ENCODE measurements at places on chromosomes 7 and 10.

DNA sequence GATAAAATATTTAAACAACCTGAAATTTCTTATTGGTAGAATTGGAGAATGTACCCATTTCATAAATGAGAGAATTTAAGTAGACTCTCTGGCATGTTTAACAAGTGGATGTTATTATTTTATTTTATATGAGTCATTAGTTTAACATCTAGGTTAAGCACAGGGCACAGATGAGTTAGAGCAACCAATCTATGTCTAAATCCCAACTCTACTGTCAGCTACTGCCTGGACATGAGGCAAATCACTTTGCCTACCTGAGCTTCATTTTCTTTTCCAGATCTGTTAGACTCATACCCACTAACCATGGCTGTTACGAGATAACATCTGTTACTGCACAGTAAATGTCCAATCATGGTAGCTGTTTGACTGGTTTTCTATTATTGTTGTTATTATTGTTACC, 251.1 kb downstream of the INHBA start:
- DNase-seq, result no peak

GRCh38 chr7:34163956-34164355, 258.6 kb downstream of the BMPER start:
- DNase-seq, result no peak

- DNase-seq, result no peak
Measured at GRCh38 chr7:66739477-66739876, 1.1 kb upstream of the RABGEF1 start.

GRCh38 chr7:15561835-15562234, at the start of gene AGMO:
Gene AGMO (minus strand): TSS chr7:15562015.
- DNase-seq, result no peak

DNA sequence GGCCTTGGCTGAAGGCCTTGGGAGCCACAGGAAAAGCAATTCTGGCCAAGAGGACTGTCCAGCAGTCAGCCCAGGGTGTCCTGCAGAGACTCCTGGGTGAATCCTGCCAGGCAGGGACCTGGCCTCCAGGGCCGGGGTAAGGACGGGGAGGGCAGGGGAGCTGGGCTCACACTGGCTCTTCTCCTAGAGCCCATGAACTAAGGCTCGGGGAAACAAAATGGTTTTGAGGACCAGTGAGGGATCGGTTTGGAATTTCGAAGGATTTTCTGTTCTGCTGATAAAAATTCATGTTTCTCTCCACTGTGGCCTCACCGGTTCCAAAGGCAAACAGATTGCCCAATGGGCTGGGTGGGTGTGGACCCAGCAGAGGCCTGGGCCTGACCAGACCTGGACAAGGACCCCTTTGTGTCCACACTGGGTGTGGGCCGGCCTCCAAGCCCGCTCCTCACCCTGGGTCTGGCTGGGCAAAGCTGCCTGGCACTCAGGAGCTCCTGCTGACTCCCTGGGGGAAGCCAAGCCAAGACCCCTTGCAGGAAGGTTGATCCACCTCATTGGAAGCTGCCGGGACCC, 27.3 kb downstream of the FAM20C start:
- no peak for DNase-seq

DNA sequence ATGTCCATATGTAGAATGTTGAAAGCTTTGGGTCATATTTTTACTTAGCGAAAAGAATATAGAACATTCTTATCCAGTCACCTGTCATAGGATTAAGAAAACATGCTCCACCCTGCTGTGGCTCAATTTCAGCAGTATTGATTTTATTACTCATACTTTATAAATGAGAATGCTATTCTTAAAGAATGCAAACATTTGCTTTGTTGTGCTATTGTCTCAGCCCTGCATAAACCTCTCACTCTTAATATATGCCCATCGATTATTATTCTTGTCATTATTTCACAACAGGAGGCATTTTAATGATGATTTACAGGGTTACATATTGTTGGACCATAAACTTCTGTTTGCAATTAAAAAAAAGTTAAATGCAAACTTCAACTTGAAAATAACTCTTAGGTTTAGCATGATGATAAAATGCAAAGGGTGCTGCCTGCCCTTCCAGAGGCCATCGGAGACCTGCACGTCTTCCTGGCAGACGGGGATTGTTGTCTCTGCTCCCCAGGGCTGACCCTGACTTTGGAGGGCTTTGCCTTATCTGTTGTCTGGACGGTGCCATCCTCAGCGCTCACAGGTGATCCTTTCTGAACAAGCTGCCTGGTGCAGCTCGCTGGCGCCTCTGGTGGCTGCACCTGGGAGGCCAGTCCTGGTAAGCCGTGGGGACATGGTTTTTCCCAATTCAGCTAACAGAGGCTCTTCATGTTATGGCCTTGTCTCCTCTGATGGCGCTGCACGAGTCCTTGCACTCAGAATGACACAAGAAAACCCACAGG, 50.0 kb upstream of the SHH start:
- DNase-seq, result no peak

GRCh38 chr7:139575338-139575680, 51.8 kb downstream of the CLEC2L start:
- DNase-seq, result no peak

DNA sequence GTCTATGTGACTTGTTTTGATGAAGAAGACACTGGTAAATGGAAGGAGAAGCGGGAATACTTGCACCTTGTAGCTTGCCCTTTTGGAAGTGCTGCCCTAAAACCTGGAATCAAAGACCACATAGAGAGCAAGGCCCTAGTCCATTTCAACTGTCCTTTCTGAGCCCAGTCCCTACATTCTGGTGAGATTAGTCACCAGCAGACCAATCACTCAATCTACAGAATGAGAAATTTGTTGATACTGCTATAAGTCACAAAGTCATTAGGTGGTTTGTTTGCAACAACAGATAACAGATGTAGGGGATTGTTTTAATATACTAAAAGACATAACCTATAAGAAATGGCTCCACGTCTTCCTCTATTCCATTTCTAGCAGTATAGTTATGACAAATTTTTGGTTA, 33.6 kb downstream of the WASL start:
- no peak for DNase-seq

DNA sequence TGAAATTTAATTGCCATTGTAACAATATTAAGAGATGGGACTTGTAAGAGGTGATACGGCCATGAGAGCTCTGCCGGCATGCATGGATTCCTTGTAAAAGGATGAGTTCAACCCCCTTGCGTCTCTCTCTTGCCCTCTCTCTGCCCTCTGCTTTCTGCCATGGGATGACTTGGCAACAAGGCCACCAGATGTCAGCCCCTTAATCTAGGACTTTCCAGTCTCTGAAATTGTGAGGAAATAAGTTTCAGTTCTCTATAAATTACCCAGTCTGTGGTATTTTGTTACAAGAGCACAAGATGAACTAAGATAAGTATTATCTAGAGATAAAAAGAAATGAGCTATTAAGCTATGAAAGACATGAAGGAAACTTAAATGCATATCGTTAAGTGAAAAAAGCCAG, 145.7 kb upstream of the AHR start:
- DNase-seq, result no peak

- no peak for DNase-seq
Measured at GRCh38 chr7:1979591-1980560, 252.9 kb downstream of the MAD1L1 start.

DNA sequence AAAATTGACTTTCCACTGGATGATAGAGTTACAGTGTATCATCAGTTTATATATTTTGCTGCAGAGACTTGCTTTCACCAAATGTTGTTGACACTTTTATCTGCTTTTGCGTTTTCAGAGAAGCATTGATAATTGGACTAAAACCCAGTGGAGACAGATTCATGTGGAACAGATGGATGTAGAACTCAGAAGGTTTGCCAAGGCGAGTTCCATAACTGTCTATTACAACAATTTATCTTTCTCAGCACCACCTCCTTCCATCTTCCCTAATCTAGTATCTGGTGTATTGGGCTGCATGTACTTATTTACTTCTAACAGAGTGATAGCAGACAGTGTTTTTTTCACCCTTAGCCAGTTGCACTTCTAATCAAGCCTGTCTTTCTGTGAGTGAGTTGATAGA, 73.3 kb downstream of the DNAH11 start:
- no peak for DNase-seq

DNA sequence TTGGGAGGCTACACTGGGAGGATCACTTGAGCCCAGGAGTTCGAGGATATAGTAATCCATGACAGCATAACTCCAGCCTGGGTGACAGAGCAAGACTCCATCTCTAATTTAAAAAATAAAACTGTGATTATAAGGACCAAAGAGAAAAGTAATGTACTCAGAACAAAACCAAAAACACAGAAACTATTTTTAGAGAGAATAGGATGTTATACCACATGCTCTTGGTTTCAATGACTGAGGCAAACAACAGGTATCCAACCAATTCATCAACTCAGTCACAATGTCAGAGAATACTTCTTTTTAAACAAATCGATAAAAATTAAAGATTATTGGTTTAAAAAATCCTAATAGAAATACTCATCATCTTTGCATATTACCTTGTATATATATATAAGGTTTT, 186.7 kb downstream of the TPK1 start:
- no peak for DNase-seq

GRCh38 chr7:117873310-117874190, at the start of gene CTTNBP2:
Gene CTTNBP2 (minus strand): TSS chr7:117873441. CDS start chr7:117873415, 26 bp downstream.
- no peak for DNase-seq

DNA sequence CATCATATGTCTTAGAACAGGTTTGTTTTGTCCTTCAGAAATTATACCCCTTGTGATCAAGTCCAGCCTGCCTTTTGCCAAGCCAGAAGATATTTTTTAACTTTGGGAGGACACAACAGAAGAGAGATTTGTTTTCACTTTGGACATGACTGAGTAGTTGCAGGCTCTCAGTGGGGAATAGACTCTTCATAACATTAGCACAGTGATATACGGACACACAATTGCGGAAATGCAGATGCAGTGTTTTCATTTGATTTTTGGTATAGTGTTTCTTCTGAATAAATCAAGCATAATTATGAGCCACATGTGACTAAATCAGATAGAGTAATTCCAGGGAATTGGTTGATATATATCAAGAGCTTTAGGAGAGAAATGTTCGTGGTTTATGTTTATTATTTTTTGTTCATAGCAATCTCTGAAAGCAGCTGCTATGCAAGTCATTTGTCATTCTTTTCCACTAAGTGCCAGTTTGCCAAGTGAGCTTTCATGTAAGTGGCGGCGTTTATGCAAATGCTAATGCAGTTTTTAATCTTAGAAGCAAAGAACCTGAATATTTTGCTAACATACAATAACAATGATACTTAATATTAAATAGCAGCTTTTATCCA, 69.6 kb upstream of the HDAC9 start:
- DNase-seq, result no peak

DNA sequence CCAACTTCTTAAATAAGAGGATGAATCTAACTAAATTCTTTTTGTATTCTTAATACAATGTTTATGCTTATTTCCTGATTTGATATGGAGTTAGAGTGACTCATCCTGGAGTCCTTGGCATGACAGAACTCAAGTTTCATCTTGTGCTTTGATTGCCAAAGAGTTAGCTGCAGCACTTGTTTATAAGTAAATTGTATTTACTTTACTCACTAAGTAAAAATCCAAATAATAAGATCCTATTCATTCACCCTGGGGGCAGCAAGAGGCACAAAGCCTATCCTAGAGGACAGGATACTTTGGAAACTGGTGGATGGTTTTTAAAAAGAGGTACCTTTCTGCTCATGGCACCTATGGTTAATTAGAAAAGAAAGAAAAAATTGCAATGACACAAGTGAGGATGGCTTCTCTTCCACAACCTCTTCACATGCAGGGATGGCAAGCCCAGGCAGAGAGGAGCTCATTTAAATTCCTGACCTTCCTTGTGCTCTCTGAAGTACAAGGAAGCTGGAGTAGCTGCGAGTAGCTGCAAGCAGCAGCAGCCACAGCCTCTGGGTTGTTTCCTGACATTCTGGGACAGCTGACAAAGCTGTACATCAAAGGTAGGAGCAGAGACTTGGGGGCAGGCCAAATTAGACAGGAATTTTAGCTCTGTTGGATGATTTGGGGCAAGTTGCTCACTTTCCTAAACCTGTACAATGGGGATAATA, 28.5 kb upstream of the CROT start:
- DNase-seq, result no peak

DNA sequence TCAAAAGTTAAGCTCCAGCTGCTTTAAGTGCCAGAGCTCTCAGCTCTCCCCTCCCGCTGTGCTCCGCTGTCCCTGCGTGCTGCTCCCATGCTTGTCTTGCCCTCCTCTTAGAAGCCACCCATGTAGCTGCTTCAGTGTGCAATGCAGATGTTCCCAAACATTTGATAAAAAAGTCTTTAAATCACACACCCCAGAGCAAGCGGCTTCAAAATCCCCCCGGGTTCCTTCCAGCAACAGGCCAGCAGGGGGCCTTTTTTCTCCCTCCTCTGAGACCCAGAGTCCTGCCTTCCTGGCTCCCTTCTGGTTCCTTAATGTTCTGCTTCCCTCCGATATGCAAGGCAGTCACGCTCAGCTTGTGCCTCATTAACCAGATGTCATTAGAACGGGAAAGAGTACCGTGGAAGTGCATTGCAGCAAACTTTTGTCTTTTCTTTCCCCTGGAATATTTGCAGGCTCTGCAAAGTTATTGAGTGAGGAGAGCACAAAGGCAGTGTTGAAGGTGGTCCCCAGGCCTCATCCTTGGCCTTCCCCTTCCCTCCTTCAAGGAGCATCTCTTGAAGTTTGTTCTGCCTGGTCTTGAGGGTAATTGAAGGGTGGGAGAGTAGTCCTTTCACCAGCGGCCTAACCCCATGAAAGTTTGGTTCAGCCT, 25.5 kb downstream of the LDB3 start:
- DNase-seq, result peak; percentile 25

DNA sequence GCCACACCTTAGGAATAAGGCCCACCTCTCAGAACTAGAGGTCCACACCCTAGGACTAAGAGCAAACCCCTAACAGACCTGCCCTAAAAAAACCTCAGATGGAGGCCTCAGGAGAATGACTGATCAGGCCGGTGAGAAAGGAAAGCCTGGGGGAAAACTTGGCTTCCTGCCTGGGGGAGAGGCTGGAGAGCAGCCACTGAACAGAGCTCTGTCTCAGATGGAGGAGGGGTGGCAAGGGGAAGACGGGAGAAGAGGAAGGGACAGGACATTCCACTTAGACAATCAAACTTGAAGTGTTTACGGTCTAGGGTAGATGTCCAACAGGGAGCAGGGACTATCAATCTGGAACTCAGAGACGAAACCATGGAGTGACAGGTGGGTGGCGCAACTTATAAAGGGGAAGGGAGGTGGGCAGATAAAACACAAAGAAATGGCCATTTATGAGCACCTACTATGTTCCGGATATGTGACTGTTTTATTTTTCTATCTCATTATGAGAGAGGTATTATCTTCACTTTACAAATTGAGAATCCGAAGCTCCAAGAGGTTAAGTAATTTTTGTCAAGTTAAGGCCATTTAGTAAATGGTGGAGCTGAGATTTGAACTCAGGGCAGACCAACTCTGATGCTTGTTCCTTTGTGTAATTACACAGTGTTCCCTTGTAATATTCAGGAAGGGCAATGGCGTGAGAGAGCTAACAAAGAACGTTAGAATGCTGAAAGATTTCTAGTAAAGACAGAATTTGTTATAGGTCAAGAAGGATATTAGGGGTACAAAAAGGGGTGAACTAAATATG, 82.6 kb downstream of the DNMBP start:
- no peak for DNase-seq

GRCh38 chr10:117133273-117134055, 4.6 kb downstream of the VAX1 start:
- no peak for DNase-seq

GRCh38 chr7:18654709-18655108, 159.2 kb downstream of the HDAC9 start:
- DNase-seq, result no peak

Data from T-helper 9 cell (primary cell).